ENCODE measurements at places on chromosomes 4 and X. TPM values are rescaled to one million over a fixed set of nuclear protein-coding genes. Genes with fewer than 3 reads are reported as not detected.
A peak's percentile ranks its signal among the peaks of the same experiment; 100 is the strongest.

- H3K27ac ChIP-seq = no peak overlapping the region
- DNase-seq = no peak
- H3K4me1 ChIP-seq = no peaks in the 10 kb centered on the region
- H3K27me3 ChIP-seq = no peaks in the 10 kb centered on the region
- H3K36me3 ChIP-seq = no peaks in the 10 kb centered on the region
These were observed 12.3 kb downstream of the MID1 start for GRCh38 chrX:10608099-10608498.

GRCh38 chr4:156838761-156839160 is 132.8 kb downstream of the PDGFC start:
- H3K36me3 ChIP-seq = no peaks in the 10 kb centered on the region
- no peak overlapping the region for H3K4me3 ChIP-seq
- no peak overlapping the region for H3K27ac ChIP-seq
- H3K27me3 ChIP-seq = no peaks in the 10 kb centered on the region

DNA sequence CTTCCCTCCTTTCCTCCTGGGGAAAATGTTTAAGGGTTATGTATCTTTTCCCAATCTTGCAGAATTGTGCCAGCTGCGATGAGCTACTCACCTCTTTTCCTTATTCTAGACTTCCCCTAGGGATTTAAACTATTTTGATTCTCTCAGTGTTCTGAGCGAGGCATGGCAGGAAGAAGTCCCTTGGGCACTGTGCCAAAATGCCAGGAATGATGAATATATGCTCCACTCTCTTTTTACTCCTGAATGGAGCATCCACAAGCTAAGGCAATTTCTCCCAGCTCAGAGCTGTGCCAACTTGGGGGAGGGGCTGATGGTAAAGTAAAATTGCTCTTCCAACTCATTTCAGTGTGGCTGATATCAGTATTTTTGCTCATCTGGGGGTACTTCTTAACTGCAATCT is 4.0 kb upstream of the C4orf17 start:
- no peaks in the 10 kb centered on the region for H3K4me1 ChIP-seq
- no peaks in the 10 kb centered on the region for H3K36me3 ChIP-seq
- no peak for DNase-seq
- no peaks in the 10 kb centered on the region for H3K27me3 ChIP-seq
- no peak overlapping the region for H3K4me3 ChIP-seq
- no peak overlapping the region for H3K27ac ChIP-seq

GRCh38 chr4:152485726-152486276 is 50.1 kb downstream of the FBXW7 start:
- no peaks in the 10 kb centered on the region for H3K36me3 ChIP-seq
- H3K27me3 ChIP-seq = no peaks in the 10 kb centered on the region
- no peak overlapping the region for H3K4me3 ChIP-seq

GRCh38 chr4:159355466-159355865 is 252.6 kb downstream of the RAPGEF2 start:
- no peak overlapping the region for H3K27ac ChIP-seq
- H3K27me3 ChIP-seq = no peaks in the 10 kb centered on the region
- peaks cover 86% of the 10 kb centered on the region for H3K36me3 ChIP-seq
- no peak for DNase-seq
- no peak overlapping the region for H3K4me3 ChIP-seq

DNA sequence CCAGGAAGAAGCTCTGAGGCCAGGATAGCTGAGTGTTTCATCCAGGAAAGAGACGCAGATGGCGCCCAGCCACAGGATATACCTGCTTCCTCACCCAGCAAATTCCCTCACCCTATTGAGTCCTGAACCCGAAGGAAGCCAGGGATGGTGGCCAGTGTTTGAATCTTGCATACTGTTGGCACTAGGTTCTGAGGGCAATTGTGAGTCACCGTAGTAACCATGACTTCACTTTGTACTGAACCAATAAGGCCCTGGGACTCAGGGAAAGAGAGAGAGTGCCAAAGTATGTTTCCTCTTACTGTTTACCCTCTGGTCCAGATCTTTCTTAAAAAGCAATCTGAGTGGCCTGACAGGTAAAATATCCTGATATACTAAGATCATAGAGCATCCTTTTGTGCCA is 25.6 kb upstream of the SMIM10L2A start:
- no peak overlapping the region for H3K27ac ChIP-seq
- no peak for DNase-seq
- no peaks in the 10 kb centered on the region for H3K27me3 ChIP-seq
- H3K4me3 ChIP-seq = no peak overlapping the region
- no peaks in the 10 kb centered on the region for H3K4me1 ChIP-seq

GRCh38 chr4:47674144-47674543 is 163.7 kb downstream of the CORIN start:
- H3K4me3 ChIP-seq = no peak overlapping the region
- H3K27ac ChIP-seq = no peak overlapping the region
- H3K4me1 ChIP-seq = no peaks in the 10 kb centered on the region
- no peak for DNase-seq
- H3K36me3 ChIP-seq = no peaks in the 10 kb centered on the region

DNA sequence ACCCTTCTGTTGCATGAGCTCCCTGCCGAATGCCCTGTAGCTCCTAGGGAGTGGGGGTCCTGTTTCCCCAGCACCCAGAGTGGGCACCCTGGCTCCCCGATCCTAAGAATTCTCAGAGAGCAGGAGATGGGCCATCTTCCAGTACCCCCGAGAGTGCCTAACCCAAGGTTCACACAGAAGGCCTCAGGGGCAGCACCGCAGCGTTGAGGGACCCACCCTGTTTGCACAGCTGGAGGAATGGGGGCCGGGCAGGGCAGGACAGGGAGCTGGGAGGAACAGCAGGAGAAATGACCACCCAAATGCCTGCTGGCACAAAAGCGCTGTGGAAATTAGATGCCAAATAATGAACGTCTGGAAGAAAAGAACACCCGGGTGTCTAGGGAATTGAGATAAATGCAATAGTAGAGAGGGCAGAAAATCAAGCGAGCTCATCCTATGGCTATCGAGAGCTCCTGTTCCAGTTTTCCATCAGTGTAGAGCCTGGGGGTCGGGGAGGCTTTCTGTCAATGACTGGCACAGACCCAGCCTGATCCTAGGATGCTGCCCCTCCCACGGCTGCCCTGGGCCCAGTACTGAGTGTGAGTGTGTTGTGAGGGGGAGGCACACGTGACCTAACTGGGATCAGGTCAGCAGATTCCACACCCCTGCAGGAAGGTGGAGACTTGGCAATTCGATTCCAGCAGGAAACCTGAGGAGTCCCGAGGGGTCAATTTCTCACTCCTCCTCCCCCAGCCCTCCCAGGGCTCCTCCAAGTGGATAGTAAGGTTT is 25.7 kb downstream of the SEPTIN6 start:
- no peak overlapping the region for H3K4me3 ChIP-seq
- no peak for DNase-seq
- no peaks in the 10 kb centered on the region for H3K27me3 ChIP-seq
- no peaks in the 10 kb centered on the region for H3K36me3 ChIP-seq

DNA sequence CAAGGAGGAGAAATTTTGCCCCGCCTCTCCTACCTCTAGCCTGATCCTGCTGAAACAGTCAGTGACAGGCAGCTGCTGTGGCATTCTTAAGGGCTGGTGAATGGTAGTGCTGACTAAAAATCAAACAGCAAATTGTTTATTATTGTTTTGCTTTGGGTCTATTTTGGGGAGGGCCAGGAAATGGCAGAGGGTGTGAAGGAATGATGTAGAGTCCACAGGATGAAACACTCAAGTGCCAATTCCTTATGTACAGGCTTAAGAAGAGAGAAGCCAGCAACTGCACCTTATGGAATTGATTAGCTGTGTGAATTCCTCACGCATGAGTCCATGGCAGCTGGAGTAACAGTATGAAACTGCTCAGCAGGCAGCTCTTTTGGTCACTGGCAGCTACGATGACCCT is 39.7 kb downstream of the VEGFC start:
- H3K27me3 ChIP-seq = no peaks in the 10 kb centered on the region
- no peak overlapping the region for H3K27ac ChIP-seq
- no peaks in the 10 kb centered on the region for H3K4me1 ChIP-seq
- no peak for DNase-seq
- H3K4me3 ChIP-seq = no peak overlapping the region

- H3K4me1 ChIP-seq = peaks cover 7% of the 10 kb centered on the region
- no peaks in the 10 kb centered on the region for H3K27me3 ChIP-seq
- no peak overlapping the region for H3K4me3 ChIP-seq
- H3K27ac ChIP-seq = no peak overlapping the region
- DNase-seq = no peak
These were observed 392.0 kb downstream of the MAPK10 start for GRCh38 chr4:85967872-85968271.

- no peak overlapping the region for H3K27ac ChIP-seq
- no peak overlapping the region for H3K4me3 ChIP-seq
- DNase-seq = no peak
- peaks cover 49% of the 10 kb centered on the region for H3K4me1 ChIP-seq
- H3K36me3 ChIP-seq = no peaks in the 10 kb centered on the region
- H3K27me3 ChIP-seq = no peaks in the 10 kb centered on the region
These were observed 31.0 kb downstream of the SGMS2 start for GRCh38 chr4:107855723-107856122.

DNA sequence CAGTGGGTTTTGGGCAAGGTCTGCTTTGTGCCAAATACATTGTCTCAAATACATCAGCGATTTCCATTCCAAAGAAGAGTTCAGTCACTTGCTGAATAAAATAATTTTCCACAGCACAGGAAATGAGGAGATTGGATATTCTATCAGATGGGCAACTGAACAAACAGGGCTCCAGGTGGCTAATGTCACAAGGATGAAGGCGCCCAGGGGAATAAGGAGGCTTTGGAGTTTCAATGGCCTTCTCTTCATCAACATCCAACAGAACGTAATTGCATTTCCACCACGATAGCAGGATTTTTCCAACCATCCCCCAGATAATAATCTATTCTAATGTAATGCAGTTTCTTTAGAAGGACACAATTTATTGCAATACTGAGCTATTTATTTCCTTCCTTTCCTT is 104.7 kb upstream of the KLHL13 start:
- no peak overlapping the region for H3K4me3 ChIP-seq
- no peaks in the 10 kb centered on the region for H3K4me1 ChIP-seq
- no peaks in the 10 kb centered on the region for H3K36me3 ChIP-seq

DNA sequence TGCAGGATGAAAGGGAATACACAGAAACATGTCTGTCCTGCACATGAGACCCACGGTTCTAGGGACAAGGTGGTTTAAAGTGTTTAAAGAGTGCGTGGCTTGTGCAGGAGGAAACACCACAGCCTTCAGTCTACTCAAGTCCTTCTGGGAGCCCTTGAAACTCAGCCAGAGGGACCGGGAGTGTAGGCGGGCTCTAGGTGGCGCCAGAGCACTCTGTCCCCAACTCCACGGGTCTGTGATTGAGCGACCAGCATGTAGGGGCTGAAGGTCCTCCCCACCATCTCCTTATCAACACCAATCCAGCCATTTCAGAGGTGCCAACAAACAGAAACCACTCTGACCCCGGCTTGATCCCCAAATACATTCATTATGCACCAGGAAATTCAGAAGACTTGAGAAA is 82.0 kb upstream of the CLDN34 start:
- H3K27me3 ChIP-seq = no peaks in the 10 kb centered on the region
- DNase-seq = peak; percentile 11
- H3K4me1 ChIP-seq = no peaks in the 10 kb centered on the region
- H3K4me3 ChIP-seq = no peak overlapping the region
- no peaks in the 10 kb centered on the region for H3K36me3 ChIP-seq
- no peak overlapping the region for H3K27ac ChIP-seq

- H3K4me3 ChIP-seq = no peak overlapping the region
- no peaks in the 10 kb centered on the region for H3K4me1 ChIP-seq
- DNase-seq = peak; percentile 22
- no peaks in the 10 kb centered on the region for H3K27me3 ChIP-seq
- H3K27ac ChIP-seq = peak overlapping the region; percentile 27
- H3K36me3 ChIP-seq = no peaks in the 10 kb centered on the region
These were observed 347.2 kb upstream of the DDX53 start for GRCh38 chrX:22652596-22652995.

DNA sequence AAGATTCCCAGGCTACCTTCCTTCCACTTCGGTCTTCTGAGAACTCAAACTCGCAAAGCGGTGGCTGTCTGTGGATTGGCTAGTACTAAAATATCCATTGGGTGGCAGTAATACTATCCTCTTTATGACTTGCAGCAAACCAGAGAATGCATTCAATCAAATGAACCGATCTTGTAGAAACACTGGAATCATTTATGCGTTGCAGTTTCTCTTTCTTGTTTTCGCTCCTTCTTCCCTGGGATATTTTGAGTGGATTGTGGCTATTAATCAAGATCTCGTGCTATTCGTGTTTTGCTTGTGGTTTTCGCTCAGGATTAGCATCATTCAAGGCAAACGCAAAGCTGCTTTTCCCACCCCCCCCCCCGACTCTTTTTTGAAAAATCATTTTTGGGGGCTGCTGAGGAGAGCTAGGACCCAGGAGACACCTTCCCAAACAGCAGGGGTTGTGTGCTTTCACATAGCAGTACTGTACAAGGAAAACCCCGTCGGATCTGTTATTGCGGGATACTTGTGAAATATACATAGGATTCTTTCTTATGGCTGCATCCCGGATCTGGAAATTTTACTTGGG is at the start of gene IL1RAPL1:
Gene IL1RAPL1 (plus strand): TSS at position 466 of the 571 bp plus-strand sequence.
- no peaks in the 10 kb centered on the region for H3K4me1 ChIP-seq
- H3K27me3 ChIP-seq = no peaks in the 10 kb centered on the region
- DNase-seq = no peak
- H3K4me3 ChIP-seq = peak within 1 kb of the TSS; percentile 34
- H3K27ac ChIP-seq = no peak within 1 kb of the TSS
- H3K36me3 ChIP-seq = no peaks in the 10 kb centered on the region

DNA sequence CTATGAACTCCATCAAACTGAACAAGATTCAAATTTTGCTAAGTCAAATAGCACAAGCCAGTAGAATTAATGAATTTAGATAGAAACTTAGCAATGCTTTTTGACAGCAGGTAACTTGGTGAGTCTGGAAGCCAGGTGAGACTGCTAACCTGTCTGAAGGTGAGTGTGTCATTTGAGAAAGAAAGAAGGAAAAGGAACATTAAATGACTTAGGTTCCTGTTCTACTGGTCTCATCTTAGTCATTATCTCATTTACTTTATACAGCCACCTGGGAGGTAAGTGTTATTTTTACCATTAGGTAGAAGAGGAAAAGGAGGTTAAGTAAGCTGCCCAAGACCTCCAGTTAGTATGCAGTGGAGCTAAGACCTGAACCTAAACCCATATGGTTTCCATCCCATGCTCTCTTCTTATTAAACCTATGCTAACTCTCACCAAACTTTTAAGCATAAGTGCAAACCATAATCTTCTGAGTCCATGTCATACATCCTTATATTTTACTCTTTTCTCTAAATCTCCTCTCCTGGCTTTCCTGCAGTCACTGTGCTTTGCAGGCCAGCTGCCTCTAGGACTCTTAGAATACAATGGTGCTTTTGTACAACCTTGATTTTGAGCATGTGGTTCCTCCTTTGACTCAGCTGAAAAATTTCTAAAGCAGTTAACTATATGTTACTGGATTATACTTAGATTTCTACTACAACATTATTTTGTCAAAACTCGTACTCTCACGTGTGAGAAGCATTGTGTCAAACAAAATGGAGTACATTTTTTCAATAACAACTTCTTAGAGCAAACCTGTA is 68.5 kb downstream of the ATP10D start:
- no peak overlapping the region for H3K4me3 ChIP-seq
- no peaks in the 10 kb centered on the region for H3K27me3 ChIP-seq
- DNase-seq = no peak
- no peaks in the 10 kb centered on the region for H3K36me3 ChIP-seq
- H3K4me1 ChIP-seq = no peaks in the 10 kb centered on the region

- no peaks in the 10 kb centered on the region for H3K36me3 ChIP-seq
- H3K4me3 ChIP-seq = no peak within 1 kb of the TSS
- DNase-seq = no peak
- H3K27ac ChIP-seq = no peak within 1 kb of the TSS
- no peaks in the 10 kb centered on the region for H3K27me3 ChIP-seq
These were observed at the start of gene IL9R for GRCh38 chrX:155997436-155997835. Gene IL9R, plus strand, starts transcription at chrX:155997696. Its CDS starts 64 bp downstream, at chrX:155997760.

LIN54 gene
- total RNA-seq = 25.0 TPM

CCNQ gene
- 55.6 TPM for total RNA-seq

LANCL3 gene
- 0.02 TPM for total RNA-seq

STOX2 gene
- 5.8 TPM for total RNA-seq

FREM3 gene
- not detected for total RNA-seq

RBMXL3 gene
- not detected for total RNA-seq

SORCS2 gene
- total RNA-seq = 0.07 TPM

NDP gene
- not detected for total RNA-seq

ADGRL3 gene
- 0.69 TPM for total RNA-seq

All from gastrocnemius medialis (tissue), 4 donors.